ENCODE measurements at places on chromosomes 5 and 9.

GRCh38 chr5:175457466-175457865 lies 13.5 kb upstream of the DRD1 start:
- no peak for DNase-seq

GRCh38 chr5:169635936-169636335 lies 1.1 kb upstream of the DOCK2 start:
- DNase-seq: no peak

DNA sequence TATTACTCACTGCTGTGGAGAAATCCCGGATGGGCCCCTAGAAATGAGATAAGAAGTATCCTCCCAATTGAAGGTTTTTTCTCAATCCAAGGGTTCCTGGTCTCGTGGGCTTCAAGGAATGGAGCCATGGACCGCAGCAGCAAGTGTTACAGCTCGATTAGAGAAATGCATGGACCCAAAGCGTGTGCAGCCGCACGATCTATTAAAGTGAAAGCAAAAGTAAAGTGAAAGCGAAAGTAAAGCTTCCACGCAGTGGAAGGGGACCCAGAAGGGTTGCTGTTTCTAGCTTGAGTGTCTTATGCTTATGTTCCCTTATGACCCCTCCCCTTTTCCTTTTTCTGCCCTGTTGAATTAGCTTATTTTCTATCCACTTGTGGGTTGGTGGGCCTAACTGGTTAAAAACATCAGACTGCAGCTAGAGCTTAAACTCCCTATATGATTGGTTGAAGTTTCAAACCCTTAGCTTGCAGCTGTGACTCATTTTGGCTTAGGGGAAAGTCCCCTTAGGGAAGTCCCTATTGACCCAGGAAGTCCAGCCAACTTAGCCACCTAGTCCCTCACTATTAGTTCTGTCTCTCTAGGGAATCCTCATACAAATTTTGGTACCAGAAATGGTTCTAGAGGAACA lies 1111.8 kb downstream of the TAF11L14 start:
- DNase-seq: peak; percentile 5

DNA sequence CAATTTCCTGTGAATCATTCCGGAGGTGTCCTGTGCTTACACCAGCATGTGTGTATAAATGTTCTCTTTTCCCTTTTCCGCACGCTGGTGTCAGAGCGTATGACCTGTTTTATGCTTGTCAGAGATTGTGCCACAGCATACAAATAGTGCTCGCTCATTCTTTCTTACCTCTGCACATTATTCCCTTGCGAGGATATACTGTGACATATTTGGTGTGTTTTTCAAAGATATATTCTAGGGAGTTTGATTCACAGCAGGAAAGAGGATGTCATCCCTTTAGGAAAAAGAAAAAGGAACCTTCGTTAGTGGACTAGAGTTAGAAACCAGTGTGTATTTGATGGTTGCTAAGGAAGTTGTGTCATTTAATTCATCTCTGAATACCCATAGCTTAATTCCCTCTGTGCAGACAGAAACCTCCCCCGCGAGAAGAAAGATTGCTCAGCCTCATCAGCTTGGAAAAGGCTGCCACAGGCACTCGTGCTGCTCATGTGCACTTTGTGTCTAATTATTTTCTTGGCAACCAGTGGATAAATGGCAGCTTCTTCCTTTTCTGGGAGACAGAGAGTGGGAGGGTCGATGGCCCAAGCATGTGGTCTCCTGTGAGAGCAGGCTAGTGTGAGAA lies 14.7 kb upstream of the CCIN start:
- DNase-seq: peak; percentile 51

DNA sequence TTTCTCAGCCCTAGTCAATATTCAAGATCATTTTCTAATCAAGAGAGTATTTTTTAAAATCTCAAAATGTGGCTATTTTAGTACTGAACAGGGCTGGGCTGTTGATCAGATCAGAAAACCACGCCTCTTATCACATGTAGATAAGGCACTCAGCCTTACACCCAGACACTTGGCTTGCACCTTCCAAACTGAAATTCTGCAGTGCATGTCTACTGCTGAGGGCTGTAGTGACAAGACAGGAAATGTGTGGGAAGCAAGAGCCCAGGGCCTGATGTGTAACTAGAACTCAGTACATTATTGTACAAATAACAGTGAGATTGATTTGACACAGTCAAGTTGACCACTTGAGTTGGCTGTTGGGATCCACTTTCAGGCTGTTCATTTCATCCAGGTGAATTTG lies 48.6 kb downstream of the UBE2QL1 start:
- DNase-seq: no peak

All from large intestine (tissue), 12 donors.